ENCODE measurements at places on chromosomes 16 and 17.
A peak's percentile ranks its signal among the peaks of the same experiment; 100 is the strongest.

GRCh38 chr17:73698966-73699365 is 54.7 kb upstream of the SDK2 start:
- DNase-seq = no peak

DNA sequence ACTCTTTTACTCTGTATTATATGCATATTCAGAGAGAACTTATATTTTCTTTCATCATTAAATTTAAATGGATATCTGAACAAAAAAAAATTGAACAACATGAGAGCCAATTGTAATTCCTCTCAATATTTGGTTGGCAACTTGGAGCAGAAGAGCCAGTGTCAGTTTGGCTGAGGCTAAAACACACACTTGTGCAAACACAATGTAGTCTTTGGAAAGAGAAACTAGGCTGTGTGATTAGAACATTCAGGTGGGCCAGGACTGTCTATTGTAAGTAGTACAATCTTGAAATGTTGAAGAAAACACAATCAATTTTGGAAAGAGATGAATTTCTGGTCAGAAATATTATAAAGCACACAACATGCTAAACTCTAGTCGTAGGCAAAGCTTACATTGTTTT is 17.0 kb downstream of the DCAF7 start:
- no peak for DNase-seq

DNA sequence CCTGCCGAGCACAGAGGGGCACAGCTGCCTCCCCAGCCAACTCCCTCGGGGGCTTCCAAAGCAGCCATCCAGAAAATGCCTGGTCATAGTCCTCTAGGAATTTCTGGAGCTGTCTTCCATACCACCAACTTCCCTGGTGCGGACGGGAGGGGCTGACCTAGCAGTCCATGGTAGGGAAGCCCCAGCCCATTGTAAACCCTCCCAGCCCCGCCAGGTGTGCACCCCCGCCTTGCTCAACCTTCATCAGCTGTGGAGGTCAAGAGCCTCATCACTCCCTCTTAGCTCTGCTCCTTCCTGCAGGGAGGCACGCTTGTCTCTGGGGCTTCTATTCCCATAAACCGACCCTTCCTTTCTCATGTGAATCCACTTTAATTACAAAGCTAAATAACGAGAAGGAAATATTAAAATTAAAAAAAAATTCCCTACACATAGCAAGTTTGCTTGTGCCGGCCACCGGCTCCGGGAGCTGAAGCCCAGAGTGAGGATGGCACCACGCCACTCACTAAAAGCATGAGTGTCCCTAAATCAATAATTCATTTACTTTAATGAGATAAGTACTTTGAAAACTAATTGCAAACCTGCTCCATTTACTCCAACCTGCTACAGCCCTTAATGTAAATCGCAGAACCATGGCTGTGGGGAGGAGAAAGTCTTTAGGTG is 181.4 kb downstream of the ENGASE start:
- DNase-seq = no peak

DNA sequence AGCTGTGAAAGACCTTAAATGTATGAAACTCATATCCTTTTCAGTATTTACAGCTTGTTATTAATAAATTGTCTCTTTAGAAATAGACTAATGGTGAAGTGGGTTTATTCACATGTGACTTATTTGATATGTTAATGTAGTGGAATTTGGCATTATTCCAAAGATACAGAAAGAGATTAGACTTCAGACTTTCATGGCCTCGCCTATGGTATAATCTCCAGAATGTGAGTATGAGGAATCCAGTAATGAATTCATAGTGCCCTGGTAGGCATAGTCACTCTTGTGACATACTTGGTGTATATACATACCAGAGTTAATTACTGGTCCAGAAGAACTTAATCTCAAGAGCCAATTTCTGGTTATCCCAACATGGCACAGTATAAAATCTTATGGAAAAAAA is 72.7 kb downstream of the OMG start:
- no peak for DNase-seq

DNA sequence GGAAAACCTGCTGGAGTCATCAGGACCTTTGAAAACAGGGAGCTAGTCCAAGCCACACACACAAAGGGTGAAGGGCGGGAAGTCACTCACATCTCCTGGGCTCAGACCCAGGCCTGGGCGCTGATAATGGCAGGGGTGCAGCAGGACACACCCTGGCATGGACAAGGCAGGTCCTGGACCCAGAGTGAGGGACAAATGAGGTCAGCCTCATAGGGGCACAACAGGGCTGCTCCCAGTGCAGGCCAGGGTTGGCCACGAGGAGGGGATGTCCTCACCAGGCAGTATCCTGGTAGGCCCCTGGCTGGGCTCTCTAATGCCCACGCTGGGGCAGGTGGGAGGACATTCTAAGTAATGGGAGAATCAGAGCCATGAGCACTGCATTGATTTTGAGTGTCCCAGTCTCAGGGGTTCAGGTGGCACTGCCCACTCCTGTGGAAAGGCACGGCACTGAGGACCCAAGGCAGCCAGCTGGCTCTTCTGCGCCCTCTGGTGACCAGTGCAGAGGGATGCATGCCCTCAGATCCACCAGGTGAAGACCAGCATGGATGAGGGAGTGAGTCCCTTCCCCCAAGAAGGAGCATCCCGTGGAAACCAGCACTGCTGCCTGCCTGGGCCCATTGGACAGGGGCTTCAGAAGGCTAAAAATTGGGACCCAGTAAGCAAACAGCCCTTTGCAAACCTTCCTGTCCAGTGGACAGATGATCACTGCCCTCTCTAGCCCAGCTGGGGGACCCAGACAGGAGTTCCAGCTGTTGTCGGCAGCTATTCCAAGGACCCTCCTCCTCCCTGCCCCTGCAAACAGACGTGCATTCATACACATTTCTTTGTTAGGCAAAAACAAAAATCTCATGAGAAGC is 23.4 kb upstream of the SREBF1 start:
- DNase-seq = peak; percentile 79

- no peak for DNase-seq
Measured at GRCh38 chr17:42698736-42699414, 16.5 kb downstream of the CNTNAP1 start.

DNA sequence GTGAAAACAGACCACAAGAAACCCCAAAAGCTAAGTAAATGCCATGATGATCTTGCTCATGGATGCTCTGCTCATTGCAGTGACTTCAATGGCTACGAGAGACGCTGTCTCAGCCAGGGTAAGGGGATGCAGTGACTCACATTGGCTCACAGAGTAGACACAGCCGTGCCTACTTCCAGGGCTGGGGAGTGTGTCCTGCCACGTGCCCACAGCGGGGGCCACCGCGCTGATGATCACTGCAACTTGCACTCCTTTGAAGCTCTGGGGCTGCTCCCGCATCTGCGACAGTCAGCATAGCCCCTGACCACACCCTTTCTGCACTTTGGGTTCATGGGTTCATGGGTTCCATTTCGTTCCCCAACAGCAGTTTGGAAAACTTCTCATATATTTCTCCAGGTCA is 231.4 kb upstream of the RPL38 start:
- no peak for DNase-seq

DNA sequence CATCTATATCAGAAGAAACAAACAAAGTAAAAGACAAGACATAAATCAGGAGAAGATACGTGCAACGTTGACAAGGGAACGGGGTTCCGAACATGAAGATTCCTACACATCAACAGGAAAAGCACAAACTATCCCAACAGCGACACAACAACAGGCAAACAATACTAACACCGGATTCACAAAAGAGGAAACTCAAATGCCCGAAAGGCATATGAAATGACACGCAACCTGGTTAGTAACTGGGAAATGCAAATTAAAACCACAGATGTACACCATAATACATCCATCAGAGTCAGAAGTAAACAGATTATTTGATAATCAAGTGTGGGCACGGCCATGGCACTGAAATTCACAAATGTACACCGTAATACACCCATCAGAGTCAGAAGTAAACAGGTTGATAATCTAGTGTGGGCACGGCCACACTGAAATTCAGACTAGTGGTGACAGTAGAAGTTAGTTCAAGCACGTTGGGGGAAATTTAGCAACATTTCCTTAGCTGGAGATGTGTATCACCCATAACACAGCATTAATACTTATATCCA is 171.9 kb upstream of the RPH3AL start:
- no peak for DNase-seq

DNA sequence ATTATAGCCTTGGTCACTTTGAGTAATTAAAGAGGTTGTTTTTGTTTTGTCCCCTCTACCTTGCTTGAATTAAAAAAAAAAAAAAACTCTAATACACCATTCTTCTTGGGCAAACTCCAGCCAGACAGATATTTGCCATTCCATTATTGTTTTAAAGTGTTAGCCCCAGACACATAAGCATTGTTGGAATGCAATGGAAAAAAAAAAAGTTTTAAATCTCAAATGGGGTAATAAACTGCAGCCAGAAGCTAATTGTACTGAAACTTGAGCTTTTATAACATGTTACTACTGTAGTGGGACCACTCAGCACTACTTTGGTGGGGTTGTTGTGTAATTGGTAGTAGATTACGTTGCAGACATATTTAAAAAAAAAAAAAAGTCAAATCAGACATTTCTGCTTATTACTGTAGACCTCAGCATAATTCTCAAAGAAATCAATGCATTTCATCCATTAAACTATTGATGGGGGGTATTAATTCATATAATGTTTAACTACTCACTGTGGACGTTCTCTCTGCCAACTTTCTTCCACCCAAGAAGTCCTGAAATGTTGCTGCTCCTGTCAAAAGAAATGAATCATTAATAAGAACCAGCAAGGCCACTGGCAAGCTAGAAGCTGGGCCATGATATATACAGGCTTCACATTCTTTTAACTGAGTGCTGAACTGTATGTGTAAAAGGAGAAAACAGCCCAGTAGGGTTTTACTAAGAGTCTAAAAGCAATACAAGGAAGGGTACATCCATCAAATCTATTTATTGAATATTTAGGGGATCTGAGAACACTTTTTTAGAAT is 626.6 kb upstream of the SOX9 start:
- DNase-seq = no peak

DNA sequence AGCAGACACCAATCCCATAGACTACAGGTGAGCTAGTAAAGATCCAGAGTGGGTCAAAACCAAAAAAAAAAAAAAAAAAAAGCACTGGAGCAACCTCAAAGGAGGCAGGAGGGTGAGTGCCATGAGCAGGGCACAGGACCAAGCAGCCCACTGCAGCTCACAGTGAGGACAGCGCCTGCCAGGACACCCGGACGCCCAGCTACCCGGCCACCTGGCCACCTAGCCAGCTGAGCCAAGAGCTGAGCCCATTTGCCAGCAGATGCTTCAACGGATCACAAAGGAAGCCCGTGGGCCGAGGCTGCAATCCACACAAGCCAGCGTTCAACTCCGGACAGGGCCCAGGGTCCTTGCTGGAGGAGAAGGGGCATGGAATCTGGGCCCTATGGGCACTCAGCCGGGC is 15.1 kb downstream of the AXIN1 start:
- no peak for DNase-seq

DNA sequence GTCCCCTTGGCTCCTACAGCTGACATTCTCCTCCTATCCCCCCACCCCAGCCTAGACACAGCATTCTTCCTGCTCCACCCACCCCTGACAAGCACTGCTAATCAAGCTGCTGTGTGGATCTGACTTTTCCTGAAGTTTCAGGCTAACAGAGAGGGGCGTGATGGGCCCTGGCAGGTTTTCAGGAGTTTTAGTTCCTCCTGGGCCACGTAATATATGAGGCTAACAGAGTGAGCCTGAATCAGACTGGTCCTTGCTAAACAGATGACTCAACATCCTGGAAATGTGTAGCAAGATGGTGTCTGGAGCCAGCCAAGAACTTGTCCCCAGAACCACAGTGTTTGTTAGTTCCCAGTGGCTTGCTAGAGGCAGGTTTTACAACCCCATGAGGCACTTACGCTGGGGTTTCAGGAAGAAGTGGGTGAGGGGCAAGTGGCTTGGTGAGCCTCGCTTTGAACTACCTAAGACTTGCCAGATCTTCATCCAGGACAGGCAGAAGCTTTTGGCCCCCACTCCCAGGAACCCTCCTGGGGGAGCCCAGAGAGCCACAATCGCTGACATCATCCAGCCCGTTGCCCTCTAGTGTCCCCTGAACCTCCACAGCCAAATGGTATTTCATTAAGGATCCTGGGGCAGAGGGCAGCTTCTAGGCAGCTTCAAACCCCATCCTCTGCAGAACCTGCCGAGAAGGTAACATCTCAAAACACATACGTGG is 15.9 kb downstream of the TMEM92 start:
- DNase-seq = peak; percentile 80

GRCh38 chr17:61479493-61480413 is 27.5 kb downstream of the TBX4 start:
- DNase-seq = no peak

- no peak for DNase-seq
Measured at GRCh38 chr16:74226338-74226954, 70.2 kb upstream of the PSMD7 start.

Measured in activated CD4-positive, alpha-beta T cell treated with anti-CD3 and anti-CD28 coated beads, Interleukin-2, Interleukin-6, amounts not matched to agents 100 ng/mL and 50 ng/mL, durations not matched to agents 16 hours and 8 hours (primary cell).